ENCODE measurements at places on chromosomes 13 and 19.

DNA sequence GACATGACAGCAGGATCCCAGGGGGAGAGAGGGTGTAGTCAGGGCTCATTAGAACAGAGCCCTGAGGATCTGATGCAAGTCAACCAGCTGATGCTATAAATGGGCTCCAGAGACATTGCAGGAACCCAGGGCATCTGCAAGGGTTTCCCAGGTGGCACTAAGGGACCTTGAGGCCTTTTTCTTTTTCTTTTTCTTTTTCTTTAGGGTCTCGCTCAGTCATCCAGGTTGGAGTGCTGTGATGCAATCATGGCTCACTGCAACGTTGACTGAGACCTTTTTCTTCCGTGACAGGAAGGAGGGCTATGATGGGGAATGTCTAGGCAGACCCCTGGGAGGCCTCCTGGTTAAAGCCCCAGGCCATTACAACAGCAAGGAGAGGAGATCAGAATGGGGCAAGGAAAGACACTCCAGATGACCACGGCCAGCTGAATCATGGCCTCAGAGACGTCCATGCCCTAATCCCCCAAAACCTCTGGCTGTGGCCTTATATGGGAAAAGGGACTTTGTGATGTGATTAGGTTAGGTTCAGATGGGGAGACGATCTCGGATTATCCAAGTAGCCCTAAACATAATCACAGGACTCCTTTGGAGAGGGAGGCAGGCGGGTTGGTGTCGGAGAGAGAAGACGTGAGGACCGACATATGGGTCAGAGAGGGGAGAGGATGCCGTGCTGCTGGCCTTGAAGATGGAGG, 4.5 kb upstream of the FCGRT start:
- DNase-seq: no peak

DNA sequence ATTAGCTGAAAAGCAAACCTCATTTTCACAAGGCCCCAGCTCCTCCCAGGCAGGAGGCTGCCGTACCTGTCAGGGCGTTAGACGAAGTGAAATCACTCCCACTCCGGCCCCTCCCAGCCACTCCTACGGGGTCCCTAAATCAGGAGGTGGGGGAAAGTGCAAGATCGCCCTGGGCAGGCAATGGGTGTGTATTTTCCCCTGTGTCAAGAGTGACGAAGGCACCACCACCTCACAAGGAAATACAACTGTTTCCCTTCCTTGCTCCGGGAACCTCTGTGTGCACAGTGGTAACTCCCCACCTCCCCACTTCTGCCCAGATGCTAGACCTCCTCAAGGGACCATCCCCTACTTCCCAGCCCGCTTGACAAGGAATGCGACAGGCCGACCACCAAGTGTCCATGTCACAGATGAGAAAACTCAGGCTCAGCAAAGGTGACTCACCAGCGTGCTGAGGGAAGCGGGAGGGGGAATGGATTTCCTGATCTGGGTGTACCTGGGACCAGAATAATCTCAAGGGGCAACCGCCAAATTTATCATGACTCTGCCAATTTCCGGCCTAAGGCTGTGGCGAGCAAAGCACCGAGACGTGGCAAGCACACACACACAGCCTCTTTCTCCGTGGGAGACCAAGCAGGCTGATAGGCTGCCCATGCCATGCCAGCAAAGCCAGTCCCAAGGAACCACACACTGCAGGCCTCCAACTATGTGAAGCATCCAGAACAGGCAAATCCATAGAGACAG, 7.3 kb downstream of the PPP6R1 start:
- DNase-seq: peak; percentile 67

- no peak for DNase-seq
Observed at GRCh38 chr19:46347985-46348384, 1.1 kb downstream of the PPP5C start.

- DNase-seq: no peak
Observed at GRCh38 chr19:15412832-15413231, 6.0 kb downstream of the AKAP8L start.

- no peak for DNase-seq
Observed at GRCh38 chr19:49512970-49513745, 697 bp downstream of the FCGRT start.

- DNase-seq: peak; percentile 59
Observed at GRCh38 chr13:59677966-59678814, 485.5 kb downstream of the DIAPH3 start.

- no peak for DNase-seq
Observed at GRCh38 chr19:33245948-33246708, 20.5 kb upstream of the SLC7A10 start.

DNA sequence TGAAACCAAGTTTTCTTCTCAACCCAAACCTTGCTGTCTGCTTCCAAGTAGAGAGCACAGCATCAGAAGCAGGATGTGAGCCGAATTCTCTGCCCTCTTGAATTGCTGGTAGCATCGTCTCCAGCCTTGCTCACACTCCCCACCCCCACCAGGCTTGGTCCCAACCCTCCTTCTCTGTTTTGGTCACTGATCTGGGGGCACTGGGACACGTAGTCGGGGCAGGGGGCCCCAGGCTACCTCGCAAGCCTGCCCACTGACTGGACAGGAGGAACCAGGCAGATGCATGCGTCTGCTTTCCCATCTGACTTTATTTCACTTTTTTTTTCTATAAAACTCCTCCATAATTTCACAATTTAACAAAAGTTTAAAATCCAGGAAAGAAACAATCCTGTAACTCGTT, 69.7 kb downstream of the MLLT1 start:
- DNase-seq: no peak

DNA sequence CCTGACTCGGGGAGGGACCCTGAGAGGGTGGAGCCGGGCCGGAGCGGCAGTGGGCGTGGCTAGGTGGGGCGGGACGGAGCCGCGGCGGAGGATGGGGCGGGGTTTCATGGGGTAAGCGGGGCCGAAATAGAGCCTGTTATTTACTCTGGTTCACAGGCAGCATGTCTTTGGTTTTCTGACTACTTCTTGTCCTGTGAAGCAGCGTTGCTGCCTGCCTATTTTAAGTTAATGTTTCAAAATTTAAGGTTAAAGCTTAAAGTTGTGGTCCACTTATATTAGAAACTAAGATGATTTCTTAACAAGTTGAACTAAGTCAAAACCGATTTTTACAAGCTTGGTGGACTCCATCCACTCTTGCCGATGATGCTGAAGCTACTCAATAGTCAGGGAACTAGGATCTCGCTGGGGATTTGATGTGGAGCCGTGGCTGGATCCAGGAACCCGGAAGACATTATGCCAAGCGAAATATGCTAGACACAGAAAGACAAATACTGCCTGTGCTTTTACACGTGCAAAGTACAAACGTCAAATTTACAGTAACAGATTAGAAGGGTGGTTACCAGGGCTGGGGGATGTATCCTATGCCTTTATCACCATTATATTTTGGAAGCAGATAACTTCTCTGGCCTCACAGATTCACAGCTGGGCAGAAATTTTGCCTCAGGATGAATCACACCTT, 433 bp upstream of the ZNF616 start:
- DNase-seq: no peak

DNA sequence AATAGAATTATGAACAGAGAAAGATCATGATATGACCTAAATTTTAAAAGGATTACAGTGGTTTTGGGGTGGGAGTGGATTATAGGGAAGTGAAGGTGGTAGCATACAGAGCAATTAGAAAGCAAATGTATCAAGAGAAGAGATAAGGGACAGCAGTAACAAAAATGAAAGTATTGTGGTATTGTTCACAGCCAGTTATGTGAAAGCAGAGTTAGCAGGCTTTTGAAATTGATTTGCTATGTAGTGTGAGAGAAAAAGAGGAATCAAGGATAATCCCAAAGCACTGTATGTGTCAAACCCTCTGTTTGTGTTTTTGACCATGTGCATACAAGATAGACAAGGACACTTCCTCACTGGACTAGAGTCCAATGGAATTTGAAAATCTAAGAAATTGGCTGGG, 1721.4 kb downstream of the PCDH9 start:
- DNase-seq: no peak

DNA sequence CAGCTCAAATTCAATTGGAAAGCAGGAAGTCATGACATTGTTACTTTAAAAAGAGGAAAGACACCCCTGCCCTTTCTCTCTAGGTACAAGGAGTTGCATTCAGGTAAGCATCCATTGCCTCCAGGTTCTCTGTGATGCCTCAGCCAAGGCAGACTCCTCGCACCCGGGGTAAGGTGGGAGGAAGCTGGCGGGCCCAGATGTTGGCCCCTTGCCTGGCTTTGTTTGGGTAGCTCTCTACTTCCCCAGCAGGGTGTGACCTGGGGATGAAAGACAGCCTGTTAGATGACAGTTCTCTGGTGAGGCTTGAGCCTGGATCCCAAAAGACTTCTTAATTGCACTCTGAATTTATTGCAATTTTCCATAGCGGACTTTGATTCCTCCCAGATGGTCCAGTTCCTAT, 25.6 kb downstream of the SHISA2 start:
- DNase-seq: no peak

- no peak for DNase-seq
Observed at GRCh38 chr19:16860118-16860517, 28.7 kb upstream of the F2RL3 start.

DNA sequence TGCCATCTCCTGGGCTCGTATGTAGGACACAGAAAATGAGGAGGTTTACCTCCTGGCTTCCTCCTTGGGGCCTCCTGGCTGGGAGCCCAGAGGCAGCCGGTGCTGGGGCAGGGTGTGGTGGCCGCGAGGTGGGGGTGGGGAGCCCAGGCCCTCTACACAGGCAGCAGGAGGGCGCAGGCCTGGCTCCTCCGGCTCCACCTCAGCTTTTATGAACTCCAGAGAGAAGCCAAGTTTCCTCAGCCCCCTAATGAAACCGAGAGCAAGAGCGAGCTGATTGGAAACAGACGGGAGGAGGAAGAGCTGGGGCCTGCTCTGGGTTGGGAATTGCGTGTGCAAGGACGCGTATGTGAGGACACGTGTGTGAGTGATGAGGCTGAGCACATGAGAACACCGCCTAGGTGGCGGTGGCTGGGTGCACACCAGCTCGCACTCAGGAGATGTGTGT, 23.1 kb downstream of the LYL1 start:
- no peak for DNase-seq

GRCh38 chr19:10431943-10432735, 11.8 kb downstream of the PDE4A start:
- no peak for DNase-seq

- DNase-seq: no peak
Observed at GRCh38 chr13:59305896-59306295, 857.8 kb downstream of the DIAPH3 start.

- DNase-seq: no peak
Observed at GRCh38 chr13:105878119-105878700, 657.3 kb downstream of the EFNB2 start.

- DNase-seq: no peak
Observed at GRCh38 chr19:20078581-20079031, 806 bp downstream of the ZNF90 start.

DNA sequence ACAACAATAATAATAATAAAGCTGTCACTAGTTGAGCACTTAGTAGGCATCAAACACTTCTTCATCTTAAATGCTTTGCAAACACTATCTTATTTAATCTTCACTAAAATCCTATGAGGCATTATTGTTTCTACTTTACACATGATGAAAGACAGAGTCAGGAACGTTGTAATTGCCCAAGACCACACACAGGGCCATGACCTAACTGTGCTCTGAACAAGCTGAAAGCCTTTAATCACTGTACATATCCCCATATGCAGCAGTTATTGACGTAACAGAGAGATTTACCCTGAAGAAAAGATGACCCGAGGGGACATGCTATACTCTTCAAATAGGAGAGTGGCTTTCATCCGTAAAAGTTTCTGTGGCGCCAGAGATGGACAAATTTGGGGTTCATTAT, 53.0 kb downstream of the SACS start:
- DNase-seq: no peak

DNA sequence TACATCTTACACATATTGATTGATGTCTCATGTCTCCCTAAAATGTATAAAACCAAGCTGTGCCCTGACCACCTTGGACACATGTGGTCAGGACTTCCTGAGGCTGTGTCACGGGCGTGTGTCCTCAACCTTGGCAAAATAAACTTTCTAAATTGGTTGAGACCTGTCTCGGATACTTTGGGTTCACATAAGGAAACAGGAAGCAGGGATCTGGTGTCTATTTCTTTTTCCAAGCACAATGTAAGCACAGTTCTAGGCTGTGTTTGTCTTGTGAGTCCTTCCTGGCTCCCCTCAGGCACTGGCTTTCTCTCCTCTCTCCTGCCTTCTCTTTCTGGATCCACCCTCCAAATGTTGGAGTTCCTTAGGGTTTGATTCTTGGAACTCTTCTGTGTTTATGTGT, 27.6 kb upstream of the TPT1 start:
- DNase-seq: no peak

DNA sequence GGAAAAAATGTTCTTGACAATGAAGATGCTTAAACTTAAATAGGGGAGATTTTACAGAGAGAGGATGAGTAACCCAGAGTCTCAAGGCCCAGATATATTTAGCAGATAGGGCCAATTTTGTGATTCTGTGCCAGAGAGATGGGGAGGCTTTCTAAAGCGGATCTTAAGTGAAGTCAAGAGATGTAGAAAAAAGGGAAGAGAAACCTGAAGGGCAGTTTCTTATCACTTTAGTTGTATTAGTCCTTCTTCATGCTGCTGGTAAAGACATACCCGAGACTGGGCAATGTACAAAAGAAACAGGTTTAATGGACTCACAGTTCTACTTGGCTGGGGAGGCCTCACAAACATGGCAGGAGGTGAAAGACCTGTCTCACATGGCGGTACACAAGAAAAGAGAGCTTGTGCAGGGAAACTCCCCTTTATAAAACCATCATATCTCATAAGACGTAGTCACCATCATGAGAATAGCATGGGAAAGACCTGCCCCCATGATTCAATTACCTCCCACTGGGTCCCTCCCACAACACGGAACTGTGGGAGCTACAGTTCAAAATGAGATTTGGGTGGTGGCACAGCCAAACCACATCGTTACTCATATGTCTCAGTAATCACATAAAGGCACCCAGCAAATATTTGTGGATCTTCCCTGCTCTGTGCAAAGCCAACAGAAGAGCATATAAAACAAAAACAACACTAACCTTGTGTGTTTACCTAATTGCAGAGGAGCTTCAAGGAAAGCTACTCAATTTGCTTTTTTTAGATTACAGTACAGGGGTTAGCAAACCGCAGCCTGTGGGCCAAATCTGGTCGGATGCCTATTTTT, 102.6 kb upstream of the MYCBP2 start:
- no peak for DNase-seq

- no peak for DNase-seq
Observed at GRCh38 chr19:20186174-20186573, 19.2 kb downstream of the ZNF486 start.

- DNase-seq: no peak
Observed at GRCh38 chr19:34215006-34215665, 39.2 kb upstream of the GARRE1 start.

DNA sequence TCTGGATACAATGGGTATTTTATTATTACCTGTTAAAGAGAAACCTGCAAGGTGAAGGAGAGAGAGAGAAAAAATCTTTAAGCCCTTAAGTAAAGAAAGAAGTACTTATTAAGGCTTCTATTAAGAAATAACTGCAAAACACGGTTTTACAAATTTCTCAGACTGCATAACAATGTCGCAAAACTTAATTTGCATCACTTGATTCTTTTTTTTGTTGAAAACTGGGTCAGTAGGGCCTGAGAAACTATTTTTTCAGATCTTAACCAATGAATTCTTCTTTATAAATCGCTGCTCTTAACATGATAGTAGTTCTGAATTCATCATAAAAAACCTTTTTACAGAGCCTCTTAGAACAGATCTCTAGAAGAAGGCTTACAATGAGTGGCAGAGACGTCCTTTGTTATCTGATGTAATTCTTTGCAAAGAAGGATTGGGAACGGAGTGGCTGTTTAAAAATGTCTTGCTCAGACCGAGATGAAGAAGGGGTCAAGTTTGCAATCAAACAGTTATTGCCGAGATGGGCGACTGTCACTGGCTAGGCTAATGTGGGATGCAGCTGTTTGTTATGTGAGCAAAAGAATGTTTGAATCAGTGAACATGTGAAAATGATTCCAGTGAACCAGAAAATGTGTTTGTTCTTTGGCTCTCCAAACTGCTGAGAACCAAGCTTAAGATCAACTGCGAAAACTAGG, 76.3 kb downstream of the ZNF536 start:
- DNase-seq: no peak
